ENCODE measurements at places on chromosomes 1 and 21. TPM values are rescaled to one million over a fixed set of nuclear protein-coding genes. Genes with fewer than 3 reads are reported as not detected.
A peak's percentile ranks its signal among the peaks of the same experiment; 100 is the strongest.

DNA sequence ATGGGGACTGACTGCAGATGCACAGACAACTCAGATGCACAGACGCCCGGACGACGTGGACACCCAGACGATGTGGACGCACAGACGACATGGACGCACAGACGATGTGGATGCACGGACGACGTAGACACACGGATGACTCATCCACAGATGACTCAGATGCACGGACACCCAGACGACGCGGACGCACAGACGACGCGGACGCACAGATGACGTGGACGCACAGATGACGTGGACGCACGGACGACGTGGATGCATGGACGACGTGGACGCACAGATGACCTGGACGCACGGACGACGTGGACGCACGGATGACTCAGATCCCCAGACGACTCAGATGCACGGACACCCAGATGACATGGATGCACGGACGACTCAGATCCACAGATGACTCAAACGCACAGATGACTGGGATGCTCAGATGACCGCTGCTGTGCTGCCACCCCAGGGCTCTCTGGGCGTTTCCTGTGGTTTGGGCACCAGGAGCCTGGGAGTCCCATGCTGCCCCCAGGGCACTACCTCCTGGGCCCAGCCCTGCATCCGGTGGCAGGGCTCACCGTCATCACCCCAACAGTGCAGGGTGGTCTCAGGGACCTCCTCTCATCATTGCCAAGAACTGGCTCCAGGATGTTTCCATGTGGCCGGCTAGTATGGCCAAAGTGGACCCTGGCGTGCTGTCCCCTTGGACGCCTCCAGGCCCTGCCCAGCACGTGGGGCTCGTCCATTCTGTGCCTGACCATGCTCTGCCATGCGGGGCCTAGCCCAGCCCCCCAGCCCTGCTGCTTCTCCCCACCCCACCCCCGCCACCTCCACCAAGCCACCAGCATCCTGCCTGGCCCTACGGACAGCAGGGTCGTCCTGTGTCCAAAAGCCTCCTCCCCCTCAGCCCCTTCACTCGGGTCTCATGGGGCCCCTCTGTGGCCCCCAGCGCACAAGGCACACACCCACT is 14.0 kb downstream of the FAAP20 start:
- no peak for DNase-seq

GRCh38 chr1:248243204-248243603 is 12.0 kb downstream of the OR2M4 start:
- DNase-seq: peak; percentile 64

- no peak for DNase-seq
Measured at GRCh38 chr1:67333603-67334002, 25.9 kb downstream of the IL12RB2 start.

- peak; percentile 96 for DNase-seq
Measured at GRCh38 chr1:19390901-19391595, 78.9 kb downstream of the SLC66A1 start.

DNA sequence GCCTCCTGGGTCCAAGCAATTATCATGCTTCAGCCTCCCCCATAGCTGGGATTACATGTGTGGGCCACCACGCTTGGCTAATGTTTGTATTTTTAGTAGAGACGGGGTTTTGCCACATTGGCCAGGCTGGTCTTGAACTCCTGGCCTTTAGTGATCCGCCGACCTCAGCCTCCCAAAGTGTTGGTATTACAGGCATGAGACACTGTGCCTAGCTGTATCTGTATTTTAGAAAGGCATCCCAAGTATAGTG is 69.3 kb downstream of the NKAIN1 start:
- no peak for DNase-seq

DVL1 gene
- 52.5 TPM for total RNA-seq

GRCh38 chr1:84245563-84245962 is 55.9 kb upstream of the SAMD13 start:
- no peak for DNase-seq

- no peak for DNase-seq
Measured at GRCh38 chr21:32698971-32699693, 28.7 kb downstream of the SYNJ1 start.

DNA sequence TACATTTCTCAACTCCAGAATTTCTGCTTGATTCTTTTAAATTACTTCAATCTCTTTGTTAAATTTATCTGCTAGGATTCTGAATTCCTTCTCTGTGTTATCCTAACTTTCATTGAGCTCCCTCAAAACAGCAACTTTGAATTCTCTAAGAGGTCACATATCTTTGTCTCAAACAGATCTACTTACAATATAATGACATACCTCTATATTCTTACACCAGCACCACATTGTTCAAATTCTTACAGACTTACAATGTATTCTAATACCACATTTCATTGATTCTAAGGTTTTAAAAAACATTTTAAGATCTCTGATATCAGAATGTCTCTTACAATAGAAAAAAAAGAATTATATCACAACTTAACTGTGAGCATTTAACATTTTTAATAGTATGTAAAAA is 77.4 kb downstream of the DIRAS3 start:
- DNase-seq: no peak

OVAAL gene
- not detected for total RNA-seq

GRCh38 chr1:55010194-55010886 is 11.6 kb downstream of the BSND start:
- DNase-seq: no peak

OR2L2 gene
- 3.0 TPM for total RNA-seq

DNA sequence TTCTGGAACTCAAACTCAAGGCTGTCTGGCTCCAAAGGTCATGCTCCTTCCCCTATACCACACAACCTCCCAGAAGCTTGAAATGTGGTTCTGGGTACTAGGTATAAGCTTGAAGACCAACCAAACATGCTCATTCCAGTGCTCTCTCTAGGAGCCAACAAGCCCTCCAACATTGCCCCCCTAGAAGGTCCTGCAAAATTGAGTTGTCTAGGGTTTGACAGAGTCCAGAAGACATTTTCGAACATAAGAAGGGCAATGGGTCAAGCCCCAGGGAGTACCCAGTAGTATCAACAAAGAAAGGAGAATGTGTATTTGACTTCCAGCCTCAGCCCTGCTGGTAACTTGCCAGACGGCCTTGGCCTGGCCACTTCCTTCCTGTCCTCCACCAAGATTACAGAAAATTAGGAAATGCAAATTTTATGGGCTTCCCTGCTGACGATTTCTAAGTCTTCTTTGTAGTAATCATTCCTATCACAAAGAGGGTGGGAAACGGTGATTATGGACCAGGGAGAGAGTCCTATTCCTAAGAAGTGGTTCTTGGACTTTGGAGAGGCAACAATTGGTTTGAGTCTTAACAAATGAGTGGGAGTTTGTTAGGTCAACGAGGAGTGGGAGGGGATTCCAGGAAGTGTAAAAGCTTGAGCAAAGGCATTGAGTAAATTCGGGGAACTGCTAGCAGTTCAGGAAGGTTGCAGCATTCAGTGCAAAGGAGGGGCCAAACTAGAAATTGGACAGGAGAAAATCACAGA is 18.7 kb upstream of the SLAMF1 start:
- DNase-seq: no peak

GRCh38 chr1:78102082-78102481 is 56.3 kb downstream of the GIPC2 start:
- DNase-seq: no peak

DISC1 gene
- 21.0 TPM for total RNA-seq

DNA sequence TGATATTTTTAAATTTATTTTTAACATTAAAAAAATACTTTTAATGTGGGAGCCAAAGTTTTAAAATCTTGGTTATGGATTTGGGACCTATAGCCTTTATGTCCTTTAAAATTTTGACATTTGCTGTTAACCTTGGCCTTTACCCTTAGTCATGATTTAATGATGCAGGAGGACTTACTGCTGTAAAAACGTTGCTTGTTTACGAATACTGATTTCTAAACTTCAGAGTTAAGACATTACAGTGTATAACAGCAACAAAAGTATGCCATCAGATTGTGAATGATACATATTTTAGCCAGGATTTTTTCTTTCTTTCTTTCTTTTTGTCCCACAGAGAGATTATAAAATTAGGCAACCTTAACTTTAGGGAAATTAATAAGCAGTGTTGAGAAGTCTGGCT is 8.9 kb downstream of the RBM15 start:
- no peak for DNase-seq

Data from hematopoietic multipotent progenitor cell (in vitro differentiated cells).